Neural progenitor cell (in vitro differentiated cells): ENCODE measurements at places on chromosomes 2 and 18.

DNA sequence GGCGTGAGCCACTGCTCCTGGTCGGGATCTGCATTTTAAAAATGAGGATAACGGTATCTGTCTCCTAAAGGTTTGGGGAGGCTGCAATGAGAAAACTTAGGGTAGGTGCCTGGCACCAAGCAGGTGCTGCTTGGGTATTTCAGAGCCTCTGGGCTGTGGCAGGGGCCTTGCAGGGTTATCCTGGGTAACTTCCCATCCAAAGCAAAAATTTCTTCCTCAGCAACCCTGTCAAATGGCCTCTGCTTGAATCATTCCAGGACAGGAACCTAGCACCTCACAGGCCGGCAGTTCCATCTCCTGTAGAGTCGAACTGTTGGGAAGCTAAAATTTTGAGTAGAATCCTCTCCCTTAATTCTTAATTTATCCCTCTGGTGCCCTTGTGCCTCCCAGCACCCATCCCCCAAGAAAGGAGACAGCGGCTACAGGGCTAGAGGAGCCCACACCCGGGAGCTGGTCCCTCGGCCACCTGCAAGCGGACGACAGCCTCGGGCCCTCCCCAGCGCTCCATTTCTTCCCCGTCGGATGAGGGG, 868 bp downstream of the CGREF1 start:
- no peak for DNase-seq

DNA sequence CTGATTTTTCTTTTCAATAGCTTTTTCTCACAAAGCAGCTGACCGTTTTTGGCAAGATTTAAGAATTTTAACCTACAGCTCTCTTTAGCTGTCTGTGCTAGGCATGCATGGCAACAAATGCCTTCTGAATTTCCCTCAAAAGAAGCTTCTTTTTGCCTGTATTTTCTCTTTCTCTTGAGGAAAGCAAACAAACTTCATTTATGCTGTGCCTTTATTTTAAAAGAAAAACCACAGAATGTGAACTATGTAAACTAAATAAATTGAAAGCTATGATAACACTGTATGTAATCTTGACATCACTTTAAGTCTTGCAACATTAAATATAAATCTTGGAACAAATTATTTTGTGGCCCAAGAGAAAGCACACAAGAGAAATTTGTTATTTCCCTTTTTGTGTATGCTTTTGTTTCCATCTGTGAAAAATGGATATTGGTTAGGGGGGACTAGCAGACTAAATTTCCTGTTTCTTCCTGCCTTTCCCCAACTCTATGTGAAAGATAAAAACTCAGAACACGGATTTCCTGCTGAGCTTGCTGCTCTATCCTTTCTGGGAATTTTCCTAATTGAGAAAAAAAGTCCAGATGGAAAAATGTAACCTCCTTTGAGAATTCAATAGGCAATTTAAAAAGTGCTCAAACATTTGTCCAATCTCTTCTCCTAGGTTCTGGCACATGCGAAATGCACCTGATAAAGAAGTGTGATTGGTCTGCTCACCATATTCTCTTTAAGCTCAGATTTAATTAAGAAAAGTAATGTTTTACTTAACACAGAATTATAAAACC, 20.9 kb upstream of the TFPI start:
- DNase-seq, result no peak

- no peak for DNase-seq
Observed at GRCh38 chr2:7559791-7560190, 642.6 kb downstream of the RNF144A start.

DNA sequence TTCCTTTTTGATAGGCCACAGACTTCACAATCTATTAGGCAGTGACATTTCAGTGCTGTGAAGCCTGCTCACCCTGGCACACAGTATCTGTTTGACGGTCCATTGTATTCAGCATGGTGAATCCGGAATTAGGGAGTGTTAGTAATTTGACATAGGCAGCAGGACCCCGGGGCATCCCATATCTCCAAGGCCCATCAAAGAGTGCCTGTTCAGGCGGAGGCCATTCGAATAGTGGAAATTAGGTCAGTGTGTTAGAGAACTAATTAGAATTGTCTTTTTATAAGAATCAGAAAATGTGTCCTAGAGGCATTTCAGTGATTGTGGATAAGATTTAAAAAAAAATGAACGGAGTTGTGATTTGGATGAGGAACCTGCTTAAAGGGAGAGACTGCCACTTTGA, 818.8 kb upstream of the SOX11 start:
- no peak for DNase-seq
